ENCODE measurements at places on chromosomes 2 and 18.

GRCh38 chr18:61893971-61894750 is 1.4 kb upstream of the RNF152 start:
- DNase-seq = peak; percentile 79

GRCh38 chr2:241123816-241124536 is 21.9 kb upstream of the MTERF4 start:
- DNase-seq = no peak

DNA sequence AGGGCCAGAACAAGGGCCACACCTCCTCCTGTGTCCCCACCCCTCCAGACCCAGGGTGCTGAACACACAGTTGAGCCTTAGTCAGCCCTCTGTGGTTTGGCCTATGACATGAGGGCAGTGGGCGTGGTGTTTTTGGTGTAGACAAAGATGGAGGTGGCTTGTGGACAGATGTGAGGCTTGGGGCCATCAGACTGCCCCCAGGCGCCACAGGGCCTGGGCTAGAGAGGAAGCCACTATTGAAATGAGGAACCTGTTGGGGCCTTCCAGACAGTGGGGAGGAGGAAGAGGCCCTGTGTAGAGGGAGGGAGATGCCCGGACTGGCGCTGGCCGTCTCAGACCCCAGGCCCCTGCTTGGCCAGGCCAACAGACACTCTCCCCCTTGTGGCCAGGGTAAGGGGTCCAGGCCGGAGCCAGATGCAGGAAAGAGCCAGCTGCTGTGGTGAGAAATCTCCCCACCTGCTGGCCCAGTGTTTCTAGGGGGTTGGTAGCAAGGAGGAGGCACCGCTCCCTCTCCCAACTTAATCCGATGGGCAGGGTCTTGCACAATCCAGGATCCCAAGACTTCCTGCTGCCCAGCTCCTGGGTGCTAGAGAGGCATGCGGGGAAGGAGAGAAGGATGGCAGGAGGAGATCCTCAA is 53.8 kb downstream of the SMAD7 start:
- DNase-seq = peak; percentile 21

GRCh38 chr2:15092691-15093090 is 460.2 kb downstream of the LRATD1 start:
- no peak for DNase-seq

GRCh38 chr2:147789287-147789686 is 55.5 kb upstream of the ACVR2A start:
- DNase-seq = no peak

GRCh38 chr2:73503992-73504570 is 118.4 kb downstream of the ALMS1 start:
- DNase-seq = no peak

Measured in germinal center (tissue), 1 donor.